ENCODE measurements at places on chromosomes 7 and 10.

- no peak for DNase-seq
Measured at GRCh38 chr7:26334166-26334859, 42.7 kb downstream of the SNX10 start.

DNA sequence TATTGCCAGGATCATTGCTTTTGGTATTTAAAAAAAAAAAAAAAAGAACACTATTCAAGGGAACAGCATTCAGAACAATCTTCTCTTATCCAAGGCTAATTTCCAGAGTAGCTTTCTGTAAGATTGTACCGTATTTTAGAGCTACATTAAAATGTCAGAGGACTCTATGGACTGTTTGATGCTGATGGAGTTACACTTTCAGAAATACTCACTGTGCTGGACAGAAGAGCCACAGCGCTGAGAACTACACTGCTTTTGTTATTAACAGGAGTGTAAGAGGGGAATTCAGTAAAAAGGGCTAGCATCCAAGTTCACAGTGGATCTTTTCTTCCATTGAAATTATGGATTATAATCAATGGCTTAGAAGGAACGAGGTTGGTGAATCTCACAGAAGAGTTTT is 247.7 kb downstream of the AHR start:
- DNase-seq = no peak

- no peak for DNase-seq
Measured at GRCh38 chr10:31584098-31584631, 265.1 kb downstream of the ZEB1 start.

DNA sequence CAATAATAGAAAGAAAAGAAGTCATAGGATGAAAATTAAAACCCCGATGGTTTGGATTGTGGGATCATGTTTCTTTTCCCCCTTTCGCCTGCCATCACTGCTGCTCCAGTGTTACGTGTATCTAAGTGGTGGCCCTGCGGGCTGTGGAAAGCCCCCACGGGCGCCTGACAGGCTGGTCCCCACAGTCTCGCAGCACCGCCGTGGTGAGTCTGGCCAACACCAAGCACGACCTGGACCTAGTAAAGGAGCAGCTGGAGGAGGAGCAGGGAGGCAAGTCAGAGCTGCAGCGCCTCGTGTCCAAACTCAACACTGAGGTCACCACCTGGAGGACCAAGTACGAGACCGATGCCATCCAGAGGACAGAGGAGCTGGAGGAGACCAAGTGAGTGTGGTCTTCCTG is 19.5 kb downstream of the MYH16 start:
- no peak for DNase-seq

- DNase-seq = no peak
Measured at GRCh38 chr10:133056001-133056400, 31.7 kb upstream of the ADGRA1 start.

GRCh38 chr10:125190946-125191345 is 30.6 kb upstream of the CTBP2 start:
- DNase-seq = no peak

GRCh38 chr7:116327135-116327534 is 116.8 kb downstream of the TES start:
- no peak for DNase-seq

DNA sequence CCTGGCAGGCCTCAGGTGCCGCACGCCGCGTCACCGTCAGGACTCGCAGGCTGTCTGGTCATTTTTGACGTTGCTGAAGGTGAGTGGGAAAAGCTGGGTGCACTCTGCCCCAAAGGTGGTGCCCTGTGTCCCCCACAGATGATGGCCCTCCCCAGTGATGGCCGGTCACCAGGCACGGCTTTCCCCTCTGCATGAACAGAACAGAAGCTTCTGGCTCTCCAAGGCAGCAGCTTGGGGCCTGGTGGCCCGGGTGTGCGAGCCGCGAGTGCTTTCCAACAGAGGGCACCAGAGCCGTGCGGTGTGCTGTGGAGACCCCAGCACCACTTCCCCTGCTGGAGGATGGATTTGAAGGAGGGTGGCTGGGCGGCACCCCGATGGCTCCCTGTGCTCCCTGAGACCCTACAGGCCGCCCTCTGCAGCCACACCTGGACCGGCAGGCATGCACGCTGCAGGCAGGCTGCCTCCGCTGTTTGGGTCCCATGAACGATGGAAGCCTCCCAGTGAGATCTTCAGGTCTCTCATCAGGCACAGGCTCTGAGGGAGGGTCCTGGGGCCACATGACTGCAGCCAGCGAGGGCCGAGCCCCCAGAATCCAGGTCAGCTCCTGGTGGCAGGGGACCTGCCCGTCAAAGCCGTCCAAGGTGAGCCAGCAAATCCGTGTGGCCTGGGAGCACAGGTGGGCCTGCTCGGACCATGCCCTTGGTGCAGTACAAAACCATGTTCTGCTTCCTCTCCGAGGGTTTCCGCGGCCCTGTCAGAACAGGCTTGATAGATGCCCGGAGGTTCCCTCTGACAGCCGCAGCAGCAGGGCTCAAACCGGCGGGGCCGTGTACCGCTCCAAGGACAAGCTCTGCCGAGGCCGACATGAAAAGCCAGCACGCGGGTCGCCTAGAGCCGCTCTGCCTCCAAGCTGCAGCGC is 195.4 kb downstream of the EBF3 start:
- DNase-seq = no peak

DNA sequence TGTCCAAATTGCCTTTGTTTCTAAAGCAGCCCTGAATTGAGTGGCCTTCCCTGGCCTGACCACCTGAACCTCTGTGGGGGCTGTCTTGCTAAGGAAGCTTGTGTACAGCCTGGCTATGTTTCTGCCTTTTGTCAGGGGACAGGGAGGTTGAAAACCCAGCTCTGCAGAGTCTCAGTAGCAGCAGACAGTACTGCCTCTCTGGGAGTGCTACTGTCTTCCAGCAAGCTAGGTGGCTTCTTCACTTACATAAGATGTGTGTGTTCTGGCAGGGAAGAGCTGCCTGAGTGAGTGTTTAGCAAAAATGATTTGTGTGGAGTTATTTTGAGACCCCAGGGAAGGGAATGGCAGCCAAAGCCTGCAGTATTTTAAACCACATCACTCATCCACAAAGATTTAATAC is 57.4 kb downstream of the LRRC4 start:
- no peak for DNase-seq

- no peak for DNase-seq
Measured at GRCh38 chr10:47260505-47261111, 39.4 kb upstream of the GDF10 start.

GRCh38 chr7:123260428-123260960 is 60.7 kb upstream of the SLC13A1 start:
- DNase-seq = no peak

DNA sequence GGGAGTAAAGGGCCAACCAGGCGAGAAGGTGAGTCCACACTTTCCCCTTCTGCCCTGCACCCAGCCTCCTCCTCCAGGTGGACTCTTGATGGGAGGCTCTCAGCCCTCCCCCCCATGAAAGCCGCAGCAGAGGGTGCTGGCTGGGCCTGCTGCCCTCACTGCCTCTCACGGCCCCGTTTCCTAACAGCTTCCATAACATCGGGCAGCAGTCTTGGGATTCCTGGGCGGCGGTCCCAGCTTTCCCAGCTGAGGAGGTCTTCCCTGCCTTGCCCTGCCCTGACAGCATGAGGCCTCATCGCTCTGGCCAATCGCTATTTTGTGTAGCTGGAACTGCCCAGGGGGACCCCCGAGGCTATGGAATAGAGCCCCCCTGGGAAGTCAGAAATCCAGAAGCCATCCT is 76.3 kb downstream of the COL13A1 start:
- DNase-seq = no peak

DNA sequence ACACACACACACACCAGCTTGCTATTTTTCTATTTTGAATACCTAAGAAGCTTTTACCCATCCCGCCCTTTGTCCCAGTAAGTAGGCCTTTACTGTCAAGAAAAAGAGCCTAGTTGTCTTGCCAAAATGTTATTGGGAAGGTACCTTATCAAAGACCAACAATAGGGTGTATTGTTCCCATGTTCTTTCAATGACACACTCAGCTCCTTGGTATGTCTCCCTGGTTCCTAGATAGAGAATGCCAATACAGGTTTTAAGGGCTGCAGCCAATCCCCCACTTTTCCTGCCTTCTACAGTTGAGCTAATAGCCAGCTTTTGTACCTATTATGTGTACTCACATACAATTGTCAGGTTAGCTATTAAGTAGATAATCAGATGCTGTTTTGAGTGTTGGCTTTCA is 92.0 kb upstream of the LRRTM3 start:
- DNase-seq = no peak

GRCh38 chr7:152341039-152341913 is 94.5 kb downstream of the KMT2C start:
- no peak for DNase-seq

DNA sequence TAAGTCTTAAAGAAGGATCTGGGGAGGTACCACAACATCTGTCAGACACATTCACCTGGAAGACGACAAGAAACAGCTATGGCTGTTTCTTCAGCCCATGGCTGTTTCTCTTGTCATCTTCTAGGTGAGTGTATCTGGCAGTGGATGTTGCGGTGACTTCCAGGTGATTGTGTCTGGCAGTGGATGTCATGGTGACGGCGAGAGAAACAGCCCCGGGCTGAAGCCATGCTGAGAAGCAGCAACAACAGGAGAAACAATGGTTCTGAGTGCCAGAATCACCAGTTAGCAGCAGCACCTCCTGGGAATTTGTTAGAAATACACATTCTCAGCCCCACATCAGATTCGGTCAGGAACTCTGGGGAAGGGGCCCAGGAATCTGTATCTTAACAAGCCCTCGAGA is 68.6 kb upstream of the SYPL1 start:
- DNase-seq = no peak

Measured in stimulated activated CD4-positive, alpha-beta T cell treated with anti-CD3 and anti-CD28 coated beads, Interleukin-12 subunit alpha, Interleukin-12 subunit beta, amount 100 ng/mL, for 4 hours (primary cell).